H7 (cell line): ENCODE measurements at places on chromosomes 1 and 21. TPM values are rescaled to one million over a fixed set of nuclear protein-coding genes. Genes with fewer than 3 reads are reported as not detected.

The B3GALT5 gene
- 3.7 and 5.7 TPM in 2 replicates for total RNA-seq

The ZYG11A gene
- 6.8 and 14.0 TPM in 2 replicates for total RNA-seq

The RCAN1 gene
- 4.0 and 4.9 TPM in 2 replicates for total RNA-seq

The EFNA1 gene
- total RNA-seq: 4.9 and 6.4 TPM in 2 replicates

The PADI2 gene
- total RNA-seq: 2.0 and 2.1 TPM in 2 replicates

The HSD3B1 gene
- total RNA-seq: not detected in 2 replicates

The KCNAB2 gene
- total RNA-seq: 6.6 and 8.4 TPM in 2 replicates

DNA sequence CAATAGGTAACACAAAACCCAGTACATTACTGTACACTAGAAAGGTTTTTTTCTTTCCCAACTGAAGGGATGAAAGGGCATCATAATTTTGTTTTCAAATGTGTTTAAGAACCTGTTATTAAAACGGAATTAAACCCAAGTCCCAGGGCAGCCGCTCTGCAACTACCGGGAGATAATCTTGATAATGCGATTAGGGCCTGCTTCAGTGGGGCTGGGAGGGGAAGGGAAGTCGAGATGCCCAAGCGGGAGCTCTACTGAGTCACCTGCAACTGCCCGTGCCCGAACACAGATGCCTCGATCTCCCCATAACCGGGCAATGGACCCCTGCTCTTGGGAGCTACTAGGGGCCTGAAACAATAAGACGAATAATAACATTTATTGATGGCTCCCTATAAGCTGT lies 61.4 kb downstream of the KAZN start:
- no peak for DNase-seq

DNA sequence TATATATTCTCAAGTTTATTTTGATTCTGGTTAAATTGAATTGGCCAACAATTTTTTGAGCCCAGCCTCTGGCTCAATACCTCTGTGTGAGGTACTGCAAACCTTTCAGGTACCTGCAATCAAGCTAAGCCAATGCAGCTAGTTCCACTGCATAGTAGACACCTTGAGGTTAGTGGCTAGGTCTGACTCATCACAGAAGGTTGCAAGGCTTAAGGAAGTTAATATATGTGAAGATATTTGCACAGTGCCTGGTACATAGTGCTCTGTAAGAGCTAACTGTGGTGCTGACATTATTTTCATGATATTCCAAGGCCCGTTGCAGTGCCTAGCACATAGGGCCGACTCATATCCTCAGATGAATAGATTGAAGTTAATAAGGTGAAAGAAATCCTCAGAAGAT lies 330.5 kb upstream of the KAZN start:
- DNase-seq: no peak

- DNase-seq: no peak
These were observed 14.8 kb downstream of the RNF220 start for GRCh38 chr1:44419901-44420300.

- DNase-seq: no peak
These were observed 107.0 kb upstream of the ERG start for GRCh38 chr21:38605236-38605635.

GRCh38 chr1:23276531-23276930 lies 59.2 kb upstream of the HTR1D start:
- no peak for DNase-seq

DNA sequence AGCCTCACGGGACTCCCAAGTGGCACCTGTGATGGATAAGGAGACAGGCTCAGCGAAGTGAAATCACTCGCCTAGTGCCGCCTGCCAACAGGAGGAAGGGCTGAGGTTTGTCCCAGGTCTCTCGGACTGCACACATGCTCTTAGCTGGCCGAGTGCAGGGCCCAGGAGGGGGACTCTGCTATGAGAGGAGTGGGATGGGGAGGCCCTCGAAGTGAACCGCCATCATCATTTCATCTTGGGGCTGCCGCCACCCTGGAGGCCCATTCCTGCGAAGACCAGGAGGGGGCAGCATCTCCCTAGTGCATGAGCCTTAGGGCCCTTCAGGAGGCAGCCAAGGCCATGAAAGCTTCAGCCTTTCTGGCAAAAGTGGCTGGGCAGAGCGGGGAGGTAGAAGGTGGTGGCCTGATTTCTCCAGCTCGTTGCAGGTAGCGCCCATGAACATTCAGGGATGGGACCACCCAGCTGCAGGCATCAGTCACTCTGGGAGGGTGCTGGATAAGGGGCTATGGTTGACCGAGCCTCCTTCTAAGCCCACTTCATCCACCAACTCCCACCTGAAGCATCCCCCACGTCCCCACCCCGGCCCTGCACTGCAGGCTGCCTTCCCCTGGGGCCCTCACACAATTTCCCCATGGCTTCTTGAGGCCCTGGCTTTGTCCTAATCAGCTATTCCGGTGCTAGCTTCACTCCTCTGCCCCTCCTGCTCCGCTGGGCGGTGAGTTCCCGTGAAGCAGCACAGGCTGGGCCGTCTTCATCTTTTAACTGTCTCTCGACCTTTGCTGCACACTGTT lies 17.2 kb upstream of the RASSF5 start:
- peak; percentile 96 for DNase-seq

GRCh38 chr1:93399781-93400180 lies 48.1 kb upstream of the FNBP1L start:
- peak; percentile 16 for DNase-seq

DNA sequence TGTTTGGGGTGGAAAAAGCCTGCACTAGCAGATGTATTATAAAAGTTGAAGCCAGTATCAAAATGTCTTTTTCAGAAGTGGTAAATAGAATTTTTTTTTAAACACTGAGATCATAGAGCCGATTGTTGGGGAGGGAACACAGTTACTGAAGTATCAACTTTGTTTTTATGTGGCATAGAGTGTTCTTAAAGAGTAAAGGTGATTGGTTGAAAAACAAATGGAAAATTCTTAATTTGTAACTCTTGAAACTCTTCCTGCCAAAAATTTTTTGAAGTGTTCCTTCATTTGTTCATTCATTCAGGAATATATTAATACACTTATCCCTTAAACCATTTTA lies 83.3 kb downstream of the DISP1 start:
- DNase-seq: no peak

- DNase-seq: no peak
These were observed 75.8 kb upstream of the GNG4 start for GRCh38 chr1:235725434-235725833.

DNA sequence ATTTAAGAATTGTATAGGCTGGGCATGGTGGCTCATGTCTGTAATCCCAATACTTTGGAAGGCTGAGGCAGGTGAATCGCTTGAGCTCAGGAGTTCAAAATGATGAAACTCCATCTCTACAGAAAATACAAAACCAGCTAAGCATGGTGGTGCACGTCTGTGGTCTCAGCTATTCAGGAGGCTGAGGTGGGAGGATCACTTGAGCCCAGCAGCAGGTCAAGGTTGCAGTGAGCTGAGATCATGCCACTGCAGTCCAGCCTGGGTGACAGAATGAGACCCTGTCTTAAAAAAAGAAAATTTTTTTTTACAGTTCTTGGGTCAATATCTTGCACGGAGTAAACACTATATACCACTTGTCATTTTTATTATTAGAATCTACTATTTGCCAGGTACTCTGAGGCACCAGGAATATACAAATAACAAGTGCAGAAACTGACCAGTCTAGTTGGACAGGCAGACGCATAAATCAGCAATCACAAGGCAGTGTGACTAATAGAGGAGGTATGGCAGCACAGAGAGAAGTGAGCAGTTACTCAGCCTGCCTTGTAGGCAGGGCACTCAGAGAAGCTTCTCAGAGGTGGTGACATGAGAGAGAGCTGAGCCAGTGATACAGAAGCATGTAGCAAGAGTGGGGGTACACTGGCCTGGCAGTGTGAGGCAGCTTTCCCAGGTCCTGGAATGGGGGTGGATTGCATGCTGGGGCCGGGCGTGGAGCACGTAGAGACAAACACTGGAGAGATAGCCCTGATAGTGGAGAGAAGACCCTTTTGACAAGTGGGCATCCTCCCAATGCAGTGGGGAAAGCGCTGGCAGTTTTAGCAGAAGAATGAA lies 8.0 kb downstream of the PHLDA3 start:
- no peak for DNase-seq

DNA sequence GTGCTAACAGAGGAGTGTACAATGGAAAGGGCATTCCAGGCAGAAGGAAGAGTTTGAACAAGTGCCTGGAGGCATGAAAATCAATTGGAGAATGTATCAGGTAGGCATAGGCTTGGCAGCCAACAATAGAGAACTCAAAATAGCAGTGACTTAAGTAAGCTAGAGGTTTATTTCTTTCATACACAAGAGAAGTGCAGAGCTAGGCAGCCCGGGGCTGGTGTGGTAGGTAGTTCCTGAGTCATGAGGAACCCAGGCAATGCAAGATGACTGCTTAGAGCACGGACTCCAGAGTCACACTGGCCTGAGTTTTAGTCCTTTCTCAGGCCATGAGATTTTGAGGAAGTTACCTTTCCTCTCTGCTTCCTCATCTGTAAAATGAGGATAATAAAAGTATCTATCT lies 74.8 kb upstream of the LRRN2 start:
- no peak for DNase-seq

GRCh38 chr1:79549201-79549600 lies 542.7 kb upstream of the ADGRL4 start:
- no peak for DNase-seq

- no peak for DNase-seq
These were observed 1515.2 kb downstream of the PLA2G4A start for GRCh38 chr1:188343914-188344313.
